Fibroblast of lung (primary cell): ENCODE measurements at places on chromosomes 6 and 20. TPM values are rescaled to one million over a fixed set of nuclear protein-coding genes. Genes with fewer than 3 reads are reported as not detected.

The PROKR2 gene
- not detected in 2 replicates for total RNA-seq

The C6orf132 gene
- total RNA-seq: 1.0 and 1.2 TPM in 2 replicates

The CGA gene
- not detected in 2 replicates for total RNA-seq

The XKR7 gene
- not detected in 2 replicates for total RNA-seq

The CASS4 gene
- 14.9 and 17.7 TPM in 2 replicates for total RNA-seq

The ZNF343 gene
- total RNA-seq: 13.1 and 15.0 TPM in 2 replicates

The PPP1R16B gene
- total RNA-seq: under 0.01 TPM in 2 replicates

The PRL gene
- not detected in 2 replicates for total RNA-seq

The CABLES2 gene
- 0.51 and 0.66 TPM in 2 replicates for total RNA-seq

The SIRPD gene
- not detected in 2 replicates for total RNA-seq

The ZFAND3 gene
- total RNA-seq: 25.4 and 40.8 TPM in 2 replicates

The GJA1 gene
- 154 and 209 TPM in 2 replicates for total RNA-seq

The NELFE gene
- total RNA-seq: 85.5 and 111 TPM in 2 replicates

The GNAS gene
- total RNA-seq: 256 and 421 TPM in 2 replicates

The GRIK2 gene
- total RNA-seq: under 0.01 and 0.33 TPM in 2 replicates

The CD109 gene
- 12.8 and 51.2 TPM in 2 replicates for total RNA-seq

The FRS3 gene
- 1.0 and 1.8 TPM in 2 replicates for total RNA-seq

The POU3F2 gene
- total RNA-seq: not detected in 2 replicates

The RNF5 gene
- total RNA-seq: 22.1 and 23.9 TPM in 2 replicates

The NRSN1 gene
- not detected in 2 replicates for total RNA-seq

The ROS1 gene
- under 0.01 TPM in 2 replicates for total RNA-seq

The LY6G6F gene
- not detected in 2 replicates for total RNA-seq

The IL20RA gene
- total RNA-seq: 0.33 and 0.77 TPM in 2 replicates

The ZNF831 gene
- total RNA-seq: not detected in 2 replicates

The ZC2HC1B gene
- not detected in 2 replicates for total RNA-seq

The BTN1A1 gene
- total RNA-seq: not detected in 2 replicates

The C6orf15 gene
- total RNA-seq: not detected in 2 replicates

The LY86 gene
- not detected in 2 replicates for total RNA-seq

The GMPR gene
- 7.2 and 13.2 TPM in 2 replicates for total RNA-seq

The AVP gene
- not detected in 2 replicates for total RNA-seq

The CALHM6 gene
- 0.33 and 1.0 TPM in 2 replicates for total RNA-seq

The PRELID3B gene
- total RNA-seq: 89.9 and 127 TPM in 2 replicates

The ZNF311 gene
- total RNA-seq: 3.5 and 3.6 TPM in 2 replicates

The EHMT2 gene
- 60.1 and 63.7 TPM in 2 replicates for total RNA-seq

The CLVS2 gene
- under 0.01 TPM in 1 of 2 replicates, not detected in the other for total RNA-seq

The AFG1L gene
- 5.4 and 5.6 TPM in 2 replicates for total RNA-seq

The BACH2 gene
- 1.5 and 2.6 TPM in 2 replicates for total RNA-seq

The SSTR4 gene
- not detected in 2 replicates for total RNA-seq

The FABP7 gene
- not detected in 2 replicates for total RNA-seq

The PAK5 gene
- not detected in 2 replicates for total RNA-seq

The POM121L2 gene
- total RNA-seq: not detected in 2 replicates

The LTB gene
- total RNA-seq: not detected in 2 replicates

The FRK gene
- total RNA-seq: 0.33 and 0.77 TPM in 2 replicates

The CUTA gene
- total RNA-seq: 105 and 127 TPM in 2 replicates

The IP6K3 gene
- 1.8 and 5.4 TPM in 2 replicates for total RNA-seq

The RAD21L1 gene
- 0.50 TPM in 1 of 2 replicates, not detected in the other for total RNA-seq

The TRIM10 gene
- total RNA-seq: not detected in 2 replicates

The SPINT4 gene
- not detected in 2 replicates for total RNA-seq
